Activated CD4-positive, alpha-beta memory T cell treated with anti-CD3 and anti-CD28 coated beads, Interleukin-2, amount 10 ng/mL, durations not matched to agents 7 days and 5 days (primary cell): ENCODE measurements at places on chromosomes 7 and 10. TPM values are rescaled to one million over a fixed set of nuclear protein-coding genes. Genes with fewer than 3 reads are reported as not detected.

NOS3 gene
- 27.7 TPM for total RNA-seq

GRCh38 chr10:103877861-103878260 is 22.5 kb upstream of the SH3PXD2A start:
- H3K4me1 ChIP-seq, result no peaks in the 10 kb centered on the region
- H3K27ac ChIP-seq, result no peak overlapping the region
- H3K27me3 ChIP-seq, result no peaks in the 10 kb centered on the region
- DNase-seq, result no peak
- no peak overlapping the region for H3K4me3 ChIP-seq

GRCh38 chr10:91555455-91555854 is 77.4 kb downstream of the PPP1R3C start:
- no peak overlapping the region for H3K4me3 ChIP-seq
- H3K36me3 ChIP-seq, result no peaks in the 10 kb centered on the region
- no peaks in the 10 kb centered on the region for H3K27me3 ChIP-seq
- no peak overlapping the region for H3K27ac ChIP-seq
- no peak for DNase-seq
- no peaks in the 10 kb centered on the region for H3K4me1 ChIP-seq

- no peaks in the 10 kb centered on the region for H3K4me1 ChIP-seq
- peaks cover 16% of the 10 kb centered on the region for H3K27me3 ChIP-seq
- no peak overlapping the region for H3K4me3 ChIP-seq
Measured at GRCh38 chr10:23034790-23035189, 60.6 kb upstream of the MSRB2 start.

GRCh38 chr7:5064391-5065106 is 18.9 kb downstream of the RBAK start:
- no peaks in the 10 kb centered on the region for H3K4me1 ChIP-seq
- peaks cover 88% of the 10 kb centered on the region for H3K36me3 ChIP-seq
- DNase-seq, result no peak
- no peaks in the 10 kb centered on the region for H3K27me3 ChIP-seq
- H3K4me3 ChIP-seq, result no peak overlapping the region

NRG3 gene
- not detected for total RNA-seq

CCDC172 gene
- not detected for total RNA-seq

- no peaks in the 10 kb centered on the region for H3K36me3 ChIP-seq
- no peak for DNase-seq
- no peaks in the 10 kb centered on the region for H3K4me1 ChIP-seq
- H3K27ac ChIP-seq, result no peak overlapping the region
Measured at GRCh38 chr7:86155623-86156022, 488.1 kb upstream of the GRM3 start.

DNA sequence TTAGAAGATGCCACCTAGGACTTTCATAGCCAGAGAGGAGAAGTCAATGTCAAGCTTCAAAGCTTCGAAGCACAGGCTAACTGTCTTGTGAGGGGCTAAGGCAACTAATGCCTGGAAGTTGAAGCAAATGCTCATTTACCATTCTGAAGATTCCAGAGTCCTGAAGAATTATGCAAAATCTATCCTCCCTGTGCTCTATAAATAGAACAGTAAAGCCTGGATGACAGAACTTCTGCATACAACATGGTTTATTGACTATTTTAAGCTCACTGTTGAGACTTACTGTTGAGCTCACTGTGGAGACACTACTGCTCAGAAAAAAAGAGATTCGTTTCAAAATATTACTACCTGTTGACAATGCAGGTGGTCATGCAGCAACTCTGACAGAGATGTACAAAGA is 28.6 kb downstream of the TNS3 start:
- no peak overlapping the region for H3K4me3 ChIP-seq
- H3K36me3 ChIP-seq, result no peaks in the 10 kb centered on the region
- no peak for DNase-seq
- H3K27ac ChIP-seq, result no peak overlapping the region

TMEM273 gene
- total RNA-seq, result 100 TPM

- no peak overlapping the region for H3K4me3 ChIP-seq
- no peak overlapping the region for H3K27ac ChIP-seq
- peaks cover 4% of the 10 kb centered on the region for H3K27me3 ChIP-seq
Measured at GRCh38 chr7:13155188-13155587, 467.8 kb downstream of the ARL4A start.

- no peak overlapping the region for H3K4me3 ChIP-seq
- H3K27ac ChIP-seq, result peak overlapping the region; percentile 17
- no peak for DNase-seq
- peaks cover 19% of the 10 kb centered on the region for H3K36me3 ChIP-seq
Measured at GRCh38 chr10:110059925-110060324, 52.1 kb downstream of the ADD3 start.

DNA sequence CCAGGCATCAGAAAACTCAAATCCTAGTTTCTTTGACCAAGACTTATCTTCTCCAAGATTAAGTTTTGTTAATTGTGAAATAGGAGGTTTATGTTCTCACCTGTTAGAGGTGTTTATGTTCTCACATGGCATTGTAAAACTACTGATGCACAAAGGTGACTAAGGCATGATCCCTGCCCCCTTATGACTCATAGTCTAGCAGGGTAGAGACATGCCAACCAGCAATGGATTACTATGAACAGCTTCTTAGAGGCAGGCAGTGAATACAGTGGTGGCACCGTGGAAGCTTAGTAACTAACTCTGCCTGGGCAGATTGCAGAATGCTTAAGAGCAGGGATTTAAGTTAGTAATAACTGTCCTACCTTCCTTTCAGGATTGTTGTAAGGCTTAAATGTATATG is 400.9 kb downstream of the SORCS3 start:
- no peak overlapping the region for H3K4me3 ChIP-seq
- no peaks in the 10 kb centered on the region for H3K4me1 ChIP-seq
- DNase-seq, result no peak
- no peaks in the 10 kb centered on the region for H3K27me3 ChIP-seq
- H3K27ac ChIP-seq, result no peak overlapping the region

ZNF138 gene
- total RNA-seq, result 8.3 TPM

GRCh38 chr7:145691377-145691914 is 425.2 kb upstream of the CNTNAP2 start:
- H3K4me3 ChIP-seq, result no peak overlapping the region
- no peaks in the 10 kb centered on the region for H3K27me3 ChIP-seq
- no peak overlapping the region for H3K27ac ChIP-seq
- no peaks in the 10 kb centered on the region for H3K4me1 ChIP-seq
- DNase-seq, result no peak
- H3K36me3 ChIP-seq, result no peaks in the 10 kb centered on the region

PON1 gene
- total RNA-seq, result not detected

WDFY4 gene
- total RNA-seq, result not detected

SAMD9L gene
- total RNA-seq, result 184 TPM
